Prostate gland (tissue), 2 donors: ENCODE measurements at places on chromosomes 1 and 21. TPM values are rescaled to one million over a fixed set of nuclear protein-coding genes. Genes with fewer than 3 reads are reported as not detected.

TLCD4 gene
- total RNA-seq: 7.6 TPM

MOV10 gene
- total RNA-seq: 169 TPM

- H3K4me1 ChIP-seq: no peaks in the 10 kb centered on the region
- H3K27me3 ChIP-seq: no peaks in the 10 kb centered on the region
- no peak for DNase-seq
- H3K27ac ChIP-seq: no peak overlapping the region
- H3K4me3 ChIP-seq: no peak overlapping the region
These were observed 115.5 kb downstream of the LRRC53 start for GRCh38 chr1:74396933-74397332.

NBPF19 gene
- 15.5 TPM for total RNA-seq

COL24A1 gene
- total RNA-seq: 0.28 TPM

DNA sequence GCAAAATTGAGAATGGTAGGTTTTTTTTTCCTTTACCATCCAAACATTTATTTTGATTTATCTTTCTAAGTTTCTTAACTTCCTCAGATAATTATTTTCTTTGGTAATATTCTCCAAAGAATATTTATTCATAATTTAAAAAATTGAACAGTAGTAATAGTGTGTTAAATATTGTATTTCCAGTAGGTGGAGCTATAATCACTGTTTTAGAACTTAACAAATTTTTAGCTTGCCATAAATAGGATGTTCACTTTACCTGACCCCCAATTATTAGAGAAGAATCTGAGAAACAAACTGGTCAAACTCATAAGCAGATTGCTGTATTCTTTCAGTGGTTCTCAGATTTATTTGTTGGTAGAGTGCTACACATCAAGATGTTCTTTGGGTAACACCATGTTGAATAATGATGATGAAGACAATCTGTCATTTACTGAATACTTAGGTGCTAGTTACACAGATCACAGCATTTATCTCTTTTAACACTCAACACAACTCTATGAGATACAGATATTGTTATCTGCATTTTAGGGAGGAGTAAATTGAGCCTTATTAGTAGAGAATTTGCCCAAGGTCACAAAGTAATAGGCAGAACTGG, 82.4 kb upstream of the GPR88 start:
- H3K27me3 ChIP-seq: no peaks in the 10 kb centered on the region
- peaks cover 5% of the 10 kb centered on the region for H3K4me1 ChIP-seq
- H3K4me3 ChIP-seq: no peak overlapping the region
- no peaks in the 10 kb centered on the region for H3K36me3 ChIP-seq
- no peak for DNase-seq

DNA sequence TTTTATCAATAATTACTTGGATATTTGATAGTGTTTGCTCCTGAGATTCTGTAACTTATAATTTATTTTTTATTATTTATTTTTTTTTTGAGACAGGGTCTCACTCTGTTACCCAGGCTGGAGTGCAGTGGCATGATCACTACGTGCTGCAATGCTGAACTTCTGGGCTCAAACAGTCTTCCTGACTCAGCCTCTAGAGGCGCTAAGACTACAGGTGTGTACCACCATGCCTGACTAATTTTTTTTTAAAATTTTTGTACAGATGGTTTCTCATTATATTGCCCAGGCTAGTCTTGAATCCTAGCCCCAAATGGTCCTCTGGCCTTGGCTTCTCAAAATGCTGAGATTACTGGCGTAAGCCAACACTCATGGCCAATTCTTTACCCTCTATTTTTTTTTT, 845.5 kb upstream of the ADGRL4 start:
- H3K27me3 ChIP-seq: no peaks in the 10 kb centered on the region
- H3K4me1 ChIP-seq: no peaks in the 10 kb centered on the region
- DNase-seq: no peak
- no peak overlapping the region for H3K4me3 ChIP-seq
- H3K36me3 ChIP-seq: no peaks in the 10 kb centered on the region
- H3K27ac ChIP-seq: no peak overlapping the region

DNA sequence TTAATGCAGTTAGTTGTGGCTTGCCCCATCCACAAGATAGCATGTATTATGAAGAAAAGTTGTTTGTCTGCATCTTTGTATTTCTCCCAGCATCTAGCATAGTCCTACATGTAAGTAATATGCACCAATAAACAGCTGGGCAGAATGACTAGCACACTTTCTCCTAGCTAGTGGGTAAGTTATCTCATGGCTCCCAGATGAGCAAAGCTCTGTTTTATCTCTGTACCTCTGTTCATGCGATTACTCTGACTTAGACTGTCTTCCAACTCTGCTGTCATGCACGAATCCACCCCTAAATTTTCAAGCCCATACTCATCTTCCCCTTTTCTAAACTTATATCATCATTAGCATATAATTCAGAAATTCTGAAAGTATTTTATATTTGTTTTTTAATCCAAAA, 37.5 kb upstream of the KCTD3 start:
- no peak overlapping the region for H3K4me3 ChIP-seq
- no peaks in the 10 kb centered on the region for H3K36me3 ChIP-seq
- H3K4me1 ChIP-seq: no peaks in the 10 kb centered on the region
- H3K27ac ChIP-seq: no peak overlapping the region

- no peaks in the 10 kb centered on the region for H3K36me3 ChIP-seq
- DNase-seq: no peak
- H3K27ac ChIP-seq: no peak overlapping the region
- no peaks in the 10 kb centered on the region for H3K27me3 ChIP-seq
- no peak overlapping the region for H3K4me3 ChIP-seq
These were observed 23.3 kb downstream of the TOMM20 start for GRCh38 chr1:235105051-235106043.

DNA sequence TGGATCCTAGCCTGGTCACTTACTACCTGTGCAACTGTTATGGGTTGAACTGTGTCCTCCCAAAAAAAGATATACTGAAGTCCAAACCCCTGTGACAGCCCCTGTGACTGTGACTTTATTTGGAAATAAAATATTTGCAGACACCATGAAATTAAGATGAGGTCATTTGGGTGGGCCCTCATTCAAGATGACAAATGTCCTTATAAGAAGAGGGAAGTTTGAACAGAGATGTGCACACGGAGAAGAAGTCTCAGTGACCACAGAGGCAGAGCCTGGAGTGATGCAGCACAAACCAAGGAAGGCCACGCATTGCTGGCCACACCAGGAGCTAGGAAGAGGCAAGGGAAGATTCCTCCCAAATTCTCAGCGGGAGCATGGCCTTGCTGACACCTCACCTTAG, 249.7 kb upstream of the RUNX1 start:
- DNase-seq: no peak
- H3K36me3 ChIP-seq: no peaks in the 10 kb centered on the region
- no peak overlapping the region for H3K27ac ChIP-seq
- H3K4me3 ChIP-seq: no peak overlapping the region
- no peaks in the 10 kb centered on the region for H3K4me1 ChIP-seq

SH2D1B gene
- not detected for total RNA-seq

- no peak overlapping the region for H3K4me3 ChIP-seq
- H3K36me3 ChIP-seq: no peaks in the 10 kb centered on the region
- no peaks in the 10 kb centered on the region for H3K27me3 ChIP-seq
- H3K27ac ChIP-seq: no peak overlapping the region
These were observed 345.7 kb upstream of the RUNX1 start for GRCh38 chr21:35394634-35395369.

CFAP141 gene
- total RNA-seq: not detected

GRCh38 chr1:58096714-58097113, 449.8 kb downstream of the OMA1 start:
- H3K27me3 ChIP-seq: no peaks in the 10 kb centered on the region
- no peaks in the 10 kb centered on the region for H3K36me3 ChIP-seq
- no peak overlapping the region for H3K4me3 ChIP-seq
- no peak overlapping the region for H3K27ac ChIP-seq
- DNase-seq: no peak
- no peaks in the 10 kb centered on the region for H3K4me1 ChIP-seq

KIF2C gene
- total RNA-seq: 13.2 TPM

GRCh38 chr1:247175458-247175857, 3.6 kb upstream of the ZNF124 start:
- DNase-seq: no peak
- H3K36me3 ChIP-seq: no peaks in the 10 kb centered on the region
- no peaks in the 10 kb centered on the region for H3K27me3 ChIP-seq
- H3K27ac ChIP-seq: no peak overlapping the region
- no peaks in the 10 kb centered on the region for H3K4me1 ChIP-seq
- no peak overlapping the region for H3K4me3 ChIP-seq

DNA sequence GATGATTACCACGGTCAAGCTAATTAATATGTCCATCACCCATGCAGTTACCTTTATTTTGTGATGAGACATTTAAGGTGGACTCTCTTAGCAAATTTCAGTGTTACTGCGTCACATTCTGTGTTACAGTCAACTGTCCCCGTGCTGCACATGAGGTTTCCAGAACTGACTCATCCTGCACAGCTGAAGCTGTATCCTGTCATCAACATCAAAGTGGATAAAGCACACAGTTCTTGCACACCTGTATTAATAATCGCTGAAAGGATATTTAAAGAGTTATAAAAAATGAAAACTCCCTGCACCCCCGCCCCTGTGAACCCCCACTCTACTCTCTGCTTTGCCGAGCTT, 3.4 kb upstream of the KRTAP10-5 start:
- no peaks in the 10 kb centered on the region for H3K36me3 ChIP-seq
- DNase-seq: no peak
- H3K27me3 ChIP-seq: no peaks in the 10 kb centered on the region
- H3K4me1 ChIP-seq: no peaks in the 10 kb centered on the region

DNA sequence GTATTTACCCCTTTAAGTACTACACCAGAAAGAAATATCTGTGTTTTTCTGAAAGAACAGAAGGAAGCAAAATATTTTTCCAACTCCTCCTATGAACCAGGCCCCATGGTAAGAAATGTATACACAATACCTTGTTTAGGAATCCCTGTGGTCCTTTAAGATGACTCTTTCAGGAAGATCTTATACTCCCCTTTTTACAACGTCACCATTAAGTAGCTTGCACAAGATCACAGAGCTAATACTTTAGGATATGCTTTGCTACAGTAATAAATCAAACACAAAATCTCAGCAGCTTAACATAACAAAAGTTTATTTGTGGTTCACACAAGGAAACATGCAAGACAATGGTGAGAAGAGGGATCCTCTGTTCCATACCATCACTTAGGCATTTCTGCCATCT, 8.8 kb upstream of the LAMB3 start:
- H3K4me3 ChIP-seq: no peak overlapping the region
- no peaks in the 10 kb centered on the region for H3K4me1 ChIP-seq

GRCh38 chr21:44564886-44565598, 6.4 kb upstream of the KRTAP10-3 start:
- H3K27me3 ChIP-seq: no peaks in the 10 kb centered on the region
- H3K4me3 ChIP-seq: no peak overlapping the region
- H3K27ac ChIP-seq: no peak overlapping the region
- no peaks in the 10 kb centered on the region for H3K36me3 ChIP-seq
- H3K4me1 ChIP-seq: no peaks in the 10 kb centered on the region

DNA sequence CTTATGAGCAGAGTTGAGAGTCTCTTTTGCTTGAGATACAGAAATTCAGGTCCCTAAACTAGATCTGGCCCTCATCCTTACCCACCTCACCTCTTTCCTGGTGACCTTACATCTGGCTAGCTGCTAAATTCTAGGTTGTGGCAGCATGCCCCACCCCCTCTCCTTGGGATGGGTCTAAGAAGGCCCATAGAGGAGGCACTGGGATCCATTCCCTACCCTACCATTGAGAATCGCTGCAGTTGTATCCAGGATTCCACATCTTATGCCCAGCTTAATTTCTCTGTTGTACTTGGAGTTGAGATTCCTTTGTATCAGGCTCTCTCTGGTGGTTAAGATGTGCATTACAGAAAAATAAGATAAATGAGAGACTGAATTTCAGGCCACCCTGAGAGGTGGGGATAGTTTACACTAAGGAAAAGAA, 9.5 kb upstream of the TMEM39B start:
- H3K27me3 ChIP-seq: no peaks in the 10 kb centered on the region
- H3K4me1 ChIP-seq: peaks cover 5% of the 10 kb centered on the region
- H3K4me3 ChIP-seq: no peak overlapping the region
- H3K36me3 ChIP-seq: no peaks in the 10 kb centered on the region
- no peak for DNase-seq
- H3K27ac ChIP-seq: peak overlapping the region; percentile 15

SLAMF6 gene
- total RNA-seq: 1.4 TPM

GRCh38 chr1:12126781-12127180, 40.0 kb upstream of the TNFRSF1B start:
- no peak for DNase-seq
- H3K4me3 ChIP-seq: no peak overlapping the region
- no peaks in the 10 kb centered on the region for H3K36me3 ChIP-seq
- H3K27me3 ChIP-seq: peaks cover 3% of the 10 kb centered on the region
- no peak overlapping the region for H3K27ac ChIP-seq

TMEM201 gene
- 9.6 TPM for total RNA-seq

- H3K4me1 ChIP-seq: no peaks in the 10 kb centered on the region
- H3K36me3 ChIP-seq: no peaks in the 10 kb centered on the region
- H3K27ac ChIP-seq: no peak overlapping the region
- H3K27me3 ChIP-seq: no peaks in the 10 kb centered on the region
These were observed 620.3 kb upstream of the PLXNA2 start for GRCh38 chr1:208864366-208864965.

- no peak overlapping the region for H3K27ac ChIP-seq
- H3K27me3 ChIP-seq: no peaks in the 10 kb centered on the region
- H3K36me3 ChIP-seq: no peaks in the 10 kb centered on the region
- H3K4me3 ChIP-seq: no peak overlapping the region
These were observed 88.9 kb downstream of the DYRK1A start for GRCh38 chr21:37455504-37455911.

FASLG gene
- total RNA-seq: not detected

HMGCL gene
- 58.7 TPM for total RNA-seq

DNA sequence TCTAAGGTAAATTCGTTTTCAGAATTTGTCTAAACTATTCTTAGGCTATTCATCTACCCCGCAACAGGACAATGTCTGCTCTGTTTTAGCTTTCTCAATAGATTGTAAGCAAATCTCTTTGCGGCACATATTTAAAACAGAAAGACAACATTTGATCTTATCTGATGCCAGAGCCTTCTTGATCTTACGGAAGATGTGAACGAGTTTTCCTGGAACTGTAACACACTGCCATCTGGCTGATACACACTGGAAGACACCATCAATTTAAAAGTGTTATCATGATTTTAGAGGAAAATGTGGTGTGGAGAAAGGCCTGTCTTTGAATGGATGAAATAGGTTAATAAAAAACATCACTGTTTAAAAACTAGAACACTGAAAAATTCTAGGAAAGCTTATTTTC, 36.1 kb downstream of the COA6 start:
- H3K4me3 ChIP-seq: no peak overlapping the region
- no peak for DNase-seq

DNA sequence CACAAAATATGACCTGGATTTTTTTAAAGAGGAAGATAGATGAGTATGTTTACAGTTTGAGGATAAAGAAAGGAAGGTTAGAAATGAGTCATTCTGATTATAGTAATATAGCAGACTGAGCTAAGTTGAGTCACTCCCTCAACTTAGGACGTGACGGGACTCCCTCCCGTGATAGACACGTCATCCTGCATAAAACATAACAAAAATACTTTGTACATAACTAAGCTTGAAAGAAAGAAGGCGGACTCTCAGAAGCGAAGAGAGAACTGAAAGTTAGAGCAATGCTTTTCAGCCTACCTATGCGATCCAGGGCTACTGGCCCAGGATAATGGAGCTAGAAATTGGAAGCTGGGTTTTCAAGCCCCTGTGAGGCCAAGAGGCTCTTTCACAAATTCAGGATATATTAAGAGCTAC, 53.0 kb upstream of the DESI2 start:
- H3K36me3 ChIP-seq: no peaks in the 10 kb centered on the region
- no peak for DNase-seq
- no peaks in the 10 kb centered on the region for H3K4me1 ChIP-seq
